ENCODE measurements at places on chromosomes 5 and 9.

DNA sequence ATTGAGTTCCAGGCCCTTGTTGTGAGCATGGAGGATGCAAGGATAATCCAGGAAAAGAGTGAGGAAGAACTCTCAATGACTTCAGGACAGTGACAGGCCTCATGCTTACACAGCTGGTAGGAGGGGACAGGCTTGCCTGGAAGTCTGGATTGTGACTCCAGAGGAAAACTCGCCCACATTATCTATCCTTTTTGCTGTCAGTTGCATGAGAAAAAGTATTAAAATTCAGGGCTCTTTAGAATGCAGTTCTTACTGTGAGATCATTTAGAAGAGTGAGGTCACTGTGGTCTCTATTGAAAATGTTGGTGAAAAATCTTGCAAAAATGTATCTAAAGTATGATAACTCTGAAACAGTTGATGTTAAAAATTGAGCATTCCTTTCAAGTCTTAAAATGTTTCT lies 30.5 kb downstream of the NTRK2 start:
- DNase-seq: no peak

DNA sequence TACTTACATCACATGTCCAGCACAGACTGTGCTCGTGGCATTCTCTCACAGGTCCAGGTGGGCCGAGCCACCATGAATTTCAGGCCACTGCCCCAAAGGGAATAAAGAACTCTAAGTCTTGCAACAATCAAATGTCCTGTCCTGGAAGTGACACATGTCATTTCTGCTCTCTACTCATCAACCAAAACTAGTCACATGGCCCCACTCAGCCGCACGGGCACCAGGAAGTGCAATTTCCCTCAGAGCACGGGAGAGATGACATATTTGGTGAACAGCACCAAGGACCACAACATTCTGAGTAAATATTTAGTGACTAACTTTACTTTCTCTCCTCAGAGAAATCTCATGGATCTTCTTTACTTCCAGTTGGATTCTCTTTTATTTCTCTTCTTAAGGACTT lies 131.1 kb upstream of the TUT7 start:
- no peak for DNase-seq

GRCh38 chr5:169760229-169760628 lies 123.2 kb downstream of the DOCK2 start:
- no peak for DNase-seq

DNA sequence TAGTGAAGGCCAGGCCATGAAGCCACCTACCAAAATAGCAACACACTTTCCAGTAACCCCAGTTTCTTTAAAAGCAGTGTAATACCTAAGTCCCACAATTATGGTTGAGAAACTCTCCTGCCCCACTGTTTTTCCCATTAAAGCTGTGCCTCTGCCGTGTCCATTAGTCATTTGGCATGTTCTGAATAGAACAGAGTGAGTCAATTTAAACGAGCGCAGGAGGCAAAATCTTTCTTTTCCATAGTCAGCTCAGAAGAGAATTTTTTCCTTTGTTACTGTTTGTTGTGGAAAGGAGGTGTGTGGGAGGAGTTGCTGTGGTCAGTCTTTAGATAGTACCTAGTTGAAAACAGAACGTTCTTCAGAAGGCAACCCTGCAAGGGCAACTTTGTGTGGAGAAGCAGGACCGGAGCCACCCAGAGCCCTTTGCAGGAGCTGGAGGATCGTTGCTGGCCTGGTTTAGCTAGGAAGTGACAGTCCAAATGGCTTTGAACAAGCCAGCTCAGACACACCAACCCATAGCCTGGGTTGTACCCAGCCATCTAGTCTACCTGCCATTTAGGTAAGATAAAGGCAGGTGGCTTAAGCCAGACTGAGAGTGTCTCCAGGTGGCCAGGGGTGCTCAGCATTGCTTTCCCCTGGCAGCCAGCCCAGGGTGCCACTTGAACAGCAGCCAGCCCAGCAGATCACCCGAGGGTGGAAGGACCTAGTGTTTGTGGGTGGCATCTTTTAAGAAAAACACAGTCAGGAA lies 30.4 kb downstream of the GADD45G start:
- DNase-seq: no peak

- DNase-seq: no peak
These were observed 11.4 kb downstream of the MTAP start for GRCh38 chr9:21813575-21814473.

DNA sequence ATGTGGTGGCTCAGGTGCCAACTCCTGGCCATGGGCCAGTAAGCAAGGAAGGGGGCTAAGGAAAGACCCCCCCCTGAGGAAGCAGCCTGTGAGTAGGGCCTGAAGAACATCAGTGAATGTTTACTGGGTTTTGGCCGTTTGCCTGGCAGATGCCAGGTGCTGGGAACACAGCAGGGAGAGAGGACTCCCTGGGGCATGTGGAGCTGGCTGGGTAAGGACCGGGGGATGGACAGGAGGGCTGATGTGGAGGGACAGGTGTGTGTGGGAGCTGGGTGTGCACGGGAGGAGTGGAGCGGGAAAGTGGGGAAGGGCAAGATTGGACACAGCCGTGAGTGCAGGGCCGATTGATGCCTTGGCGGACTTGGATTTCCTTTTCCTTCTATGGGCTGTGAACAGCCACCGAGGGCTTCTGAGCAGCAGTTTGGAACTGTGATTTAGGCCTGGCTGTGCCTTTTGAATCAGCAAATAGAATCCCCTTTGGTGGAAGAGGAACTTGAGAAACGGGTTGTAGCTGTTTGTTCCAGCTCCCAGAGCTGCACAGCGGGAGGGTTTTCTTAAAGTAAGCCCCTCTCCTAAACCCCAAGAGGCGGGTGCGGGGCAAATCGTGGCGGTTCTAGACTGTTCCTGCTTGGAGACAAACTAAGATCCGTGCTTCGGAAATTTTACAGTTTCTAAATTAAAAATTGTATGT lies 3.1 kb downstream of the HMCN2 start:
- no peak for DNase-seq

DNA sequence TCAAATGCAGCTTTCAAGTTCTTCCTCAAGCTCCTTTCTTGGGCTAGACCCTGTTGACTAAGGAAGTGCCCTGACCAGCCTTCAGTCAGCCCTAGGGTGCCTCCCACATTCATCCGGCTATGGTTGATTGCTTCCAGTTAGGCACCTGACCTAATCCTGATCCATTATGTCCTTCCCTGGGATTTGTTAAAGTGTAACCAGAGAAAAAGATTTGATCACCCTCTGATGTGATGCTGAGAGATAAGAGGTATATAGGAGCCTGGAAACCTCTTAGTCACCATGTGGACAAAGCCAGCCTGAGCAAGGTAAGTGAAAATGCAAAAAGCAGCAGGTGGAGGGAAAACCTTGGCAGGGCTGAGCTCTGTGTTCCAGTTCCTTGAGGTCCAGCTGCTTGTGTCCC lies 178.8 kb upstream of the ERCC6L2 start:
- DNase-seq: no peak

- DNase-seq: no peak
These were observed 74.4 kb upstream of the RARS1 start for GRCh38 chr5:168411871-168412270.

DNA sequence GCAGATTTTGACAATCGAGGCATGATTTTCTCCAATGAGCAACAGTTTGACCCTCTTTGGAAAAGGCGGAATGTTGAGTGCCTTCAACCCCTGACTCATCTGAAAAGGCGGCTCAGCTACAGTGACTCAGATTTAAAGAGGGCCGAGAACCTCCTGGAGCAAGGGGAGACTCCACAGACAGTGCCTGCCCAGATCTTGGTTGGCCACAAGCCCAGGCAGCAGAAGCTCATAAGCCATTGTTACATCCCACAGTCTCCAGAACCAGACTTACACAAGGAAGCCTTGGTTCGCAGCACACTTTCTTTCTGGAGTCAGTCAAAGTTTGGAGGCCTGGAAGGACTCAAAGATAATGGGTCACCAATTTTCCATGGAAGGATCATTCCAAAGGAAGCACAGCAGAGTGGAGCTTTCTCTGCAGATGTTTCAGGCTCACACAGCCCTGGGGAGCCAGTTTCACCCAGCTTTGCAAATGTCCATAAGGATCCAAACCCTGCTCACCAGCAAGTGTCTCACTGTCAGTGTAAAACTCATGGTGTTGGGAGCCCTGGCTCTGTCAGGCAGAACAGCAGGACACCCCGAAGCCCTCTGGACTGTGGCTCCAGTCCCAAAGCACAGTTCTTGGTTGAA lies 13.6 kb downstream of the PTPDC1 start:
- no peak for DNase-seq

GRCh38 chr9:10855847-10856246 lies 243.0 kb upstream of the PTPRD start:
- no peak for DNase-seq

DNA sequence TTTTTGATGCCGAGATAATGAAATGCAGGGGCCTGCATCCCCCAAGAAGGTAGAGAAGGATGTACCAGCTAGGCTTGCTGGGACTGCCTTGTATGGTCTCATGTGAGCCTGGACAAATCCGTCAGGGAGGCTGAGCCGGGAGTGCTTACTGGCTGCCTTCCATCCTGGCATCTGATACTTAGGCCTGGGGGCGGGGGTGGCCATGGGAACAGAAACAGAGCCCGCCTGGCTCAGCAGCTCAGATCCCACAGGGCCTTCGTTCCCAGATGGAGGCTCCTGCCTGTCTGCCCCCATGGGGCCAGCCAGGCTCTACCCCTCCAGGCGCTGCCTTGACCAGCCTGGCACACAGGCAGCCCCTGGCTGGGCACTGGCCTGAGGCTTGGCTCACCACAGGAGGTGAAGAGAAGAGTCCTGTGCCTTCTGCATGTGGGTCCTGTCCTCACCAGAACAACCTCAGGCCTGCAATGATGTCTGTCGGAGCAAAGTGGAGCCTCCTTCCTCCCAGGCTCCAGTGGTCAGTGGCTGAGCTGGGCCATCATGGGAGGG lies 10.5 kb upstream of the SPATA31E1 start:
- no peak for DNase-seq

DNA sequence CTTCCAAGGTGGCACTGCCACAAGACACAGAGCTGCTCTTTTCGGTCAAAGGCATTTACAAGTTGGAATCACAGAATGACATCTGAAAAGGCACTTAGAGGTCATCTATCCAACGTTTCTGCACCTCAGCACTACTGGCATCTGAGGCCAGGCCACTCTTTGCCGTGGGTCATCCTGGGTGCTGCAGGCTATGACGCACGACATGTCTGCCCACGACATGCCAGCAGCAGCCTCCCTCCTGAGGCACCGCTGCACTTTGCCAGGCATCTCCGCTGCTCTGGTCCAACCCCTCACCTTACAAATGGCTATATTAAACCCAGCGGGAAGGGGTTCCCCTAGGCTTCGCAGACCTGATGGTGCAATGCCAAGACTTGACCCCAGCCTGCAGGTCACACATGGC lies 8.1 kb downstream of the SURF4 start:
- DNase-seq: no peak

DNA sequence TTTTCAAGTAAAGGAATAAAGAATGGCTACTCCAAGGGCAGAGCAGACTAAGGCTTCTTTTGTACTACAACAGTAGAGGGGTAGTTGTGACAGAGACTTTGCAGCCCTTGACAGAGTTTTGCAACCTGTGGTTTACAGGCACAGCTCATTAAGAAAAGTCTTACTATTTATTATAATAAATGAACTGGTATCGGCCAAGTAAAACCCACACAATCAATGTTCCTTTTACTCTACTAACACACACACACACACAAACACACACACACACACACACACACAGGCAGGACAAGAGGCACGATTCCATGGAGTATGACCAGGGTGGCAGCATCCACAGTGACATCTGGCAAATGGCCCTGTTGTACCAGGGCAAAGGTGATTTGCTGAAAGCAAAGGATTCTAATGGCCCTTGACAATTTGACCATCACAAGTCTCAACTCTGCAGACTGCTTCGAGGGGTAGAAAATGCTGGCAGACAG lies 59.1 kb upstream of the GOLPH3 start:
- no peak for DNase-seq

- DNase-seq: no peak
These were observed 237.0 kb downstream of the PAPPA start for GRCh38 chr9:116390303-116391228.

DNA sequence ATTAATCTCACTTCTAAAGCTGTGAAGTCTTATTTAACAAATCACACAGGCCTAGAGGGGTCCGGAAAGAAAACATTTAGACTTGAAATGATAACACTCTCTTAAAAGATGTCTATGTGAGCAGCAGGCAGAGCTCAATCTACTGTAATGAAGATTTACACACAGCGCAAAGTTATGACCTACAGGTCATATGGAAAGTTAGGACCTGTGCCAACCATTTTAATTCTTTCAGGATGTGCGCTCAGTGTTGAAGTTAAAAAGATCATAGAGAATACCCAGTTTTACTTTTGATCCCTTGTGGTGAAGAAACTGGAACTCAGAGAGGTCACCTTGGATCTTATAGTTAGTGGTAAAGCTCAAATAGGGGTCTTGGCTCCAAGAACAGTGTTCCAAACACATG lies 3.1 kb upstream of the CREBRF start:
- DNase-seq: no peak

DNA sequence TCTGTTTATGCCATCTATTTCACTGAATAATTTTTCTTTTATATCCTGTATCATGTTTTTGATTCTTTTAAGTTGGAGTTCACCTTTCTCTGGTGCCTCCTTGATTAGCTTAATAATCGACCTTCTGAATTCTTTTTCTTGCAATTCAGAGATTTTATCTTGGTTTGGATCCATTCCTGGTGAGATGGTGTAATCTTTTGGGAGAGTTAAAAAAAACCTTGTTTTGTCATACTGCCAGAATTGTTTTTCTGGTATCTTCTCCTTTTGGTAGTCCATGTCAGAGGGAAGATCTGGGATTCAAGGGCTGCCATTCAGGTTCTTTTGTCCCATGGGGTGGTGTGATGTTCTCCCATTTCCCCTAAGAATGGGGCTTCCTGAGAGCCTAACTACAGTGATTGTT lies 800.8 kb upstream of the TYRP1 start:
- no peak for DNase-seq

DNA sequence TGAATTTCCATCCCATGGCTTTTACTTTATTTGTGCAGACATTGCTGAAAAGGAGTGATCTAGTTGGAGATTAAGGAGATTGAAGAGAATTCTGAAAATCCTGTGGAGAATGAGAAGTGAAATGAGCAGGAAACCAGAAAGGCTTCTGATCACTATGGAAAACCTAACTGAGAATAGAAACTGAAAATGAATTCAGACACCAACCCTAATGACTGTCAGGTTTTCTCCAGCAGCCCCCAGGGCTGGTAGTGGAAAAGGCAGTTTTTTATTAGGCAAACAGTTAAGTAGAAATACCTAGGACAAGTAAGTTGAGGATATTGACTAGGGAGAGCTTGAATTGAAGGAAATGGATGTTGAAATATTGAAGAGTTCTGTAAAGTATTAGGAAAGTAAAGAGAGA lies 14.7 kb upstream of the ARRDC3 start:
- DNase-seq: no peak

DNA sequence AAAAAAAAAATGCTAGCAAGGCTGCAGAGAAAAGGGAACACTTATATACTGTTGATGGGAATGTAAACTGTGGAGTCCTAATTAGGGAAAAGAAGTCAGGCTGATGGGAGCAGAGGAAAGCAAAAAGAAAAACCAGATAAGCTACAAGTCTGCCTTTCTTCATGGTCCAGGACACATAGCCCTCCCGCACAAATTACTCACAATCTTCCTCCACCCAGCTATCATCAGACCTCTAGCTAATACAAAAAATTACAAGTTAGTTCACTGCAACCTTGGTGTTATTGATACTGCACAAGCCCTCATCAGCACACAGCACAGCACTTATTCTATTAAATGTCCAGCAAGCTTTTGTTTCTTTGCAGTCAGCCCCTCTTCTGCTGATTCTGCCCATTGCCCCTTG lies 186.0 kb upstream of the ADRA1B start:
- no peak for DNase-seq

Data from activated naive CD4-positive, alpha-beta T cell (primary cell).